ENCODE measurements at places on chromosomes 3 and 15.

GRCh38 chr3:9625656-9626055 lies 23.6 kb upstream of the MTMR14 start:
- DNase-seq = no peak

GRCh38 chr3:34361921-34362320 lies 563.5 kb downstream of the PDCD6IP start:
- DNase-seq = no peak

- DNase-seq = no peak
These were observed 102.4 kb downstream of the RPL22L1 start for GRCh38 chr3:170767576-170767941.

GRCh38 chr3:28050885-28051284 lies 190.5 kb upstream of the CMC1 start:
- no peak for DNase-seq

DNA sequence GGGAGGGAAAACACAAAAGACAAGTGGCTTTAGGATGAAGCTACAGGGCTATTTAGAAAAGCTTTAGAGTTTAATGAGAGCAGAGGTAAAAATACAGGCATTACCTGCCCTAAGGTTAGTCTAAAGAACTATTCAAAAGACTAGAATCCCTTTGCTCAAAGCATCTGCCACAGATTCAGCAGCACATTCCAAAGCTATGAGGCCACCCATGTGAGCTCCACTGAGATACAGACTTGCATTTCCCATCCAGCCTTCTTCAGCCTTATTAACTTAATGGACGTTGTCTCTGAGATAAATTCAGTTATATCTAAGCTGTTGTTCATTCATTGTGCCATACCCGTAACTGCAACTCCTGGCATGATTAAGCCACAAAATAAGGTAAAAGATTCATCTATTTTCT lies 25.4 kb downstream of the CXCR6 start:
- no peak for DNase-seq

GRCh38 chr3:150743508-150743907 lies 19.5 kb downstream of the SIAH2 start:
- no peak for DNase-seq

- no peak for DNase-seq
These were observed 46.8 kb downstream of the PIK3CA start for GRCh38 chr3:179194931-179195330.

GRCh38 chr15:27583651-27584050 lies 515.5 kb downstream of the OCA2 start:
- no peak for DNase-seq

DNA sequence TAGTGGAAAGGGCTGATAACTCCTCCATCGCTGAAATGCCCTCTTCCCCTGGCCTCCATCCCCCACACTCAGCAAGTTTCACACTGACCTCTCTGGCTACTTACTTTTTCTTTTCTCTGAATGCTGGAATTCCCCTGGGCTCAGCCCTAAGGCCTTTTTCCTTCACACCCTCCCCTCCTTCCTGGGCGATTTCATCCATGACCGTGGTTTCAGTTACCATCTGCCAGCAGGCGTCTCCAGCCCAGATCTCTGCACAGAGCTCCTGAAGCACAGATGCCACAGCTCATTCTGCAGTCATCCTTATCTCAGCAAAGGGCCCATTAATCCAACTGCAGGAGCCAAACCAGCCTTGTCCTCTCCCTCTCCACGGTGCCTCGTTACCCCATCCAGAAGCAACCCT lies 114.0 kb downstream of the RFTN1 start:
- DNase-seq = no peak

GRCh38 chr3:113232342-113232741 lies 21.0 kb downstream of the BOC start:
- DNase-seq = no peak

DNA sequence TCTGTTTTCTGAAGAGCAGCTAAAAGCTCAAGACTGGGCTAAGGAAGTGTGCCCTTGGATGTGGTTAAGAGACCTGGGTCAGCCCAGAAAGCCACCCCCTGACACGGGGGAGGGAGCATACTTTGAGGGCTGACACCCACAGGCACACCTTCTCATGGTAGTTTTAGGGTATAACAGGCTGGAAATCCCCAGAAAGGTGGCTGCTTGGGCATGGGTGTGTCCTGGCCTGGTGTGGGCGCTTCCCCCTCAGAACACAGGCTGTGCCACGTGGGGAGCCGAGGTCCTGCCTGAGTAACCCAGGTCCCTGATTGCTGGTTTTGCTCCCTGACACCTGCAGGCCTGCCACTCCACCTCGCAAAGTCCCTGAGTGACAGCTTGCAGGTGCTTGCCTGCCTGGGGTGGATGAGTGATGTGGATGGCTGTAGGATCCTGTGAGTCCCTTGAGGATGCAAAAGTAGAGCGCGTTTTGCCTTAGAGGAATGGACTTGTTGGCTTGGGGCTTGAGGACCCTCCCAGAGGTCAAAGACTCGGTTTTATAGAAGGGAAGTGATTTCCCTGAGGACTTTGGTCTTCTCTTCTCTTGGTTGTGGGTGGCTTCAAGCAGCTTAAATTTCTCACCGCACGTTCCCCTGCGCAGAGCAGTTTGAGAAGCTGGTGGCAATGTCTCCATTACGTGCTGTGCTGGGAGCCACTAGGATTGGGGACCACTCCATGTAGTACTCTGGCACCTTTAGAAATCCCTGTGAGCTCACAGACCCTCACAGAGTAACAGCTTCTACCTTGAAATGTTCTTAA lies 94.4 kb downstream of the DNASE1L3 start:
- no peak for DNase-seq

DNA sequence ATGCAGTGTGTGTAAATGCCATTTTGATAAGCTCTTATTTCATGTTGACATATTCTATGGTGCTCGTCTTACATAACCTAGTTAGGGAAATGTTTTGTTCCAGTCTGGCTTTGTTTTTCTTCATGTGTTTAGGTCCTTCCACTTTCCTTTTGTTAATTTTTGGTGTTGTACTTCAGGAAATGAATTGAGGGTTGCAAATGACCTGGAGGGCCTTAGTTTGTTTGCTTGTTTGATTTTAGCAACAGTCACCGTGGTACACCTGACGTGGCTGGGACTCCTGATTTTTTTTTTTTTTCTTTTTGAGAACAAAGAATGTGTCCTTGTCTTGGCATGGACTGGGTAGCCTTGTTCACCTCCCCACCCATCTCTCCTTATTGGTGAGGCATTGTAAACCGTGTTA lies 114.8 kb downstream of the IGF1R start:
- no peak for DNase-seq

- DNase-seq = no peak
These were observed 105.7 kb downstream of the IGF1R start for GRCh38 chr15:98753726-98754656.

GRCh38 chr3:128432301-128432970 lies 34.3 kb downstream of the DNAJB8 start:
- DNase-seq = no peak

DNA sequence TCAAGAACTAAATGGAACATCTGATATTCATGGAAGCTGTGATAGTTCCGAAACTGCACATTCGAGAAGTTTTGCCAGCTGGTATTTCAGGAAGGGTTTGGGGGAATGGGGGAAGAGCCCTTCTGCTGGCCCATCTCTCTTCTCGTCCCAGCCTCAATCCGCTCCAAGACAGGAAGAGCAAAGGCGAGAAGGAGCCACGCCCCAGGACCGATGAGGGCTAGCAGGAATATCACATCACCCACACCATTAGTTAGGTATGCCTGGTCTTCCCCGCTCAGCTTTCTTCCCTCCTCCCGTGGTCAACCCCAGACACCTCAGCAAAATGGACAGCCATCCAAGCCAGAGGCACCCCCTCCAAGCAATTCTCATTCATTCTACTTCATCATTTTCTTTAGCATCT lies 14.9 kb upstream of the PCSK6 start:
- no peak for DNase-seq

GRCh38 chr15:52509500-52510245 lies 19.0 kb downstream of the MYO5A start:
- no peak for DNase-seq

GRCh38 chr3:99869621-99870020 lies 52.0 kb downstream of the CMSS1 start:
- DNase-seq = no peak

DNA sequence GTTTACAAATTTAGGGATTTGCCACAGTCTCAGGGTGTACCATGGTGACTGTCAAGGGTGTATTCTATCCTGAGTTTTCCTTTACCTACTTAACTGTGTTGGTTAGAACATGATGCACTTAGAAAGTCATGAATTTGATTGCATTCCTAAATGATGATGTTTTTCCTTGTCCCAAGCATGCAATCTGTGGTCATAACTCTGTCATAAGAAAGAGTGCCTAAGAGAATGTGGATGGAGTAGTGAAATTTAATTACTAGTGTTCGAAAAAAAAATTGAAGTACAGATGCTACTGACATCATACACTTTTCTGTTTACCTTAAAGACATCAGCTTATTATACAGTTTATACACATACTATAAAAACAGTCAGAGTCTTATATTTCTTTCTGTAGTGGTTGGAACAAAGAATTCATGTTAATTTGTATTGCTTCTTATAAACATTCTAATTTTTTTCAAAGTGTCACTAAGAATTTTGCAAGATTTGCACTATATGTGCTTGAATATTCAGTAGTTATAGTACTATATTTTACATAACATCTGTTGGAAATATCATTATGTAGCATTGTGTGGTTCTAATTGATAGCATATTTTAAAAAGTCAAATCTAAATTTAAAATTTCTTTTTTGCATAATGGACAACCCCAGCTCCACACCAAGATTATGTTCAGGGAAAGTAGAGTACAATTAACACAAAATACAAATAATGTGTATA lies 231.3 kb upstream of the KCNMB2 start:
- DNase-seq = no peak

DNA sequence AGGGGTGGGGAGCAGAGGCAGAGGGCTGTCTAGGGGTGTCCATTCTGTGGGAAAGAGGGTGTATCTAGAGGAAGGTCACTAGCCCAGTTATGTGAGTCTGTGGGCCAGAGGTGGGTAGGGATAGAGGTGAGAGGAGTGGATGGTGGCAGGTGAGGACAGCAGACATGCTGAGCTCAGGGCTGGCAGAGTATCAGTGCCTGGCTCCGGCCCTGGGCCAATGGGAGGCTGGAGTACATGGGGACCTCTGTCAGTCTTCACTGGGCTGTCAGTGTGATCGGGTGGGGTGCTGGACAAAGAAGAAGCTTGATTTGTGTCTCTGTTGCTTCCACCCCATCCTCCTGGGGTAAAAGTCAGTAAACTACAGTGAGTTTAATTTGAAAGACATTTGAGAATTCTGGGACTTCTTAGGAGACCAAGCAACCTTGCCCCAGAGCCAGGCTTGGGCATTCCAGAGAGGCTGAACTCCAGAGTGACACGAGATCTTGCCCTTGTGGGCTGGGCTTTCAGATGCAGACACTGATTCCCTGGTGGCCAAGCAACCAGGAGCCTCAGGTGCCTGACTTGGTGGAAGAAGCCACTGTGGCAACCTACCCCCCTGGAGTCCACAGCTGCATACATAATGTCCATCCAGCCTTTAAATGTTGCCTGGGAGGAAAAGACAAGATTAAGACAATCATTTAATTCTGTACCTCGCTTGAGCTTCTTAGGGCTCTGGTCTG lies 60.7 kb downstream of the EXOG start:
- no peak for DNase-seq

DNA sequence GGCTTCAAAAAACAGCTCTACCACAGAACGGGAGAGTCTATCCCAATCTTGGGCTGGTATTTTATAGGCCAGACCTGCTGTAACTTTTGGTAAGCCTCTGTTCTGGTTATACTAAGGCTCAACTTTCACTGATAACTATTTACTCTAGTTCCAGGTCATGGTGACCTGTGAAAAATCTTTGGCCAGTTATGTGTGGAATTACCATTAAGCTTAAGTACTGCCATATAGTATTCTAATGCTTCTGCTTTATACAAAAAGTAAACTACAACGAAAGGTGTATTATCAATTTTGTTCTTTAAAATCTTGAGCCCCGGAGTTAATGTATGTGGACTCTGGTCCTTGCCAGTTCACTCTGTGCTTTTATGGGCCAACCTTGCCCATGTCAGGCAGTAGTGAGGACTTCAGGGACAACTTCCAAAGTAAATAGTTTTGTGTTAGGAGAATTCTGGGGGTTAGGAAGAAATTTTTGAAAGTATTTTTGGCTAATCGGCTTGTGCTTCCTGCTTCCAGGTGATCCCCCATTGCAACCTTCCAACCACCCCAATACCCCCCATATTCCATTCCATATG lies 6.4 kb downstream of the SIAH2 start:
- DNase-seq = no peak

DNA sequence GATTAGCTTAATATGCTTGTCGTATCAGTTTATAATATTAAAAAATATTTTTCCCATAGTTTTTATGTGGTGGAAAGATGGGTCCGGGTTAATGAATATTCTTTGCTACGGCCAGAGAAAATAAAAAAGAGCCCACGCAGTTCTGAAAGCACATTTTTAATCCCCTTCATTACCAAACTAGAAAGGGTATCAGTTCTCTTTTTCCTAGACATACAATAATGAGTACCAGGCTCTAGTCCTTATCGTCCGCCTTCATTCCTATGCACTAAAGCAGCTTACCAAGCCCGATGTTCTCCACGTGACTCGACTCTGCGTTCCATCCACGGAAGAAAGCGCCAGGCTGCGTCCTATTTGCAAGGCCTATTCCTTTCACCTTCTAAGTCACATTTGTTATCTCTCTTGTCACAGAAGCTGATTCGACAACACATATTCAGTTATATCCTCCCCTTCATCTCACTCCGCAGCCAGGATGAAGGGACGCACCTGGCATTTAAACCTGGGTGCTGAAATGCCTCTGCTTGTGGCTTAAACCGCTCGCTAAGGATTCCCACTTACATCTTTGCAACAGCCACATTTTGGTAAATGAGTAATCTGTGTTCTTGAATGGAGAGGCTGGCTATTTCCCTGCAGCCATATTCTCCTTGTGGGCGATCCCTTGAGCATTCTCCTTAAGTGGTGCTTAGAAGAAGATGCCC lies 257.0 kb downstream of the CD47 start:
- no peak for DNase-seq

DNA sequence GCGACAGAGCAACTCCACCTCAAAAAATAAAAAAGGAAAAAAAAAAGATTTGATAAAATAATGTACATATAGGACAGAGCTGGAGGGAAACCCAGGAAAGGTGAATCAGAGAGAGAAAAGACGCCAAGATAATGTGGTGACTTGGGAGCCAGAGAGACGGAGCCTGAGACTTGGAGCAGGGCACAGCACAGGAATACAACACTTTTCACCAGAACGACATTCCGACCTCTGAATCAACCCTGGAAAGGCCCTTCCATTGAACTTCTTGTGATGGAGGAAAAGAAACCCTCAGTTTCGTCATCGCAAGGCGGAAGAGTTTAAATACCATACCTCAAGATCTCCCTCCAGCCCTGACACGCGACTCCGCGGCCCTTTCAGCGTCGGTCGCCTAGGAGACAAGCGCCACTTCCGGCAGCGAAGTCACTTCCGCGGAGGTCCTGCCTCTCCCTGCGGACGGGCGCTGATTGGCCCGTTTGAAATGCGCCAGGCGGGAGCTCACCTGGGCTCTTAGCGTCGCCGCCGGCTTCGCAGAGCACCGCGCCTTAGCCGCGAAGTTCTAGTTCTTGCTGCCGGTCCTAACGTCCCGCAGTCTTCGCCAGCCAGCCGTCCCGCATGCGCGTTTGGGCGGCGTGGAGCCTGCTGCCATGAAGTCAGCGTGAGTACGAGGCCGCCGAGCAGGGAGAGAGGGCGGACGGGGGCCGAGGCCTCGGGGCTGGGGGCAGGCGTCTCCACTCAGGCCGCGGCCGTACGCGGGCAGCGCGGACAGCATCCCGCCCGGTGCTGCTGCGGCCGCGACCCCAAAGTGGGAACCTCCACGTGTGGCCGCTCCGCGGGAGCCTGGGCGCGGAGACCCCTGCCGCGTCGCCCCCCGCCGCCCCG lies at the start of gene KIF23:
Gene KIF23 (plus strand): TSS at position 528 of the 879 bp plus-strand sequence. CDS start 117 bp downstream, at position 645.
- peak; percentile 58 for DNase-seq
